ENCODE measurements at places on chromosomes 7 and 10.

DNA sequence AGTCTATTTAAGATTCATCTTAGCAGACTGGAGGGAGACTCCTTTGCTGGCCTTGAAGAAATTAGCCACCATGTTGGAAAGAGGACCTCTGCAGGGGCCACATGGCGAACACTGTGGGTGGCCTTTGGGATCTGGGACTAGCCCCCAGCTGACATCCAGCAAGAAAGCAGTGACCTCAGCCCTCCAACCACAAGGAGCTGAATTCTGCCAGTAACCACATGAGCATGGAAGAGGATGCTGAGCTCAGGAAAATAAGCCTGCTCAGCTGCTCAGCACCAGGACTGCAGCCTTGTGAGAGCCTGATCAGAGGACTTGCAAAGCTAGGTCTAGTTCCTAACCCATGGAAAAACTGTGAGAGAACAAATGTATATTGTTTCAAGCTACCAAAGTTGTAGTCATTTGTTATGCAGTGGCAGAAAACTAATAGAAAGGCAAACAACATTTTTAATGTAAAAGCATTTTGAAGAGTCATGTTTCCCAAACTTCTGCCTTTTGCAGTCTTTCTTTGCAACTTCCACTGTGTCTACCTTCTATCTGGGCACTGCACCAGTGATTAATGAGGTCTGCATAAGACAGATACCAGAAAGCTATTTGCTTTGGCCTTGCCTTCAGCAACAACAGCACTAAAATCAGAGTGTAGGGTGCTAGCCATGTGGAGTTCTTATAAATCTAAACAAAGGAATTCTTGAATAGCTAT, 183.7 kb downstream of the FGFR2 start:
- DNase-seq, result no peak

DNA sequence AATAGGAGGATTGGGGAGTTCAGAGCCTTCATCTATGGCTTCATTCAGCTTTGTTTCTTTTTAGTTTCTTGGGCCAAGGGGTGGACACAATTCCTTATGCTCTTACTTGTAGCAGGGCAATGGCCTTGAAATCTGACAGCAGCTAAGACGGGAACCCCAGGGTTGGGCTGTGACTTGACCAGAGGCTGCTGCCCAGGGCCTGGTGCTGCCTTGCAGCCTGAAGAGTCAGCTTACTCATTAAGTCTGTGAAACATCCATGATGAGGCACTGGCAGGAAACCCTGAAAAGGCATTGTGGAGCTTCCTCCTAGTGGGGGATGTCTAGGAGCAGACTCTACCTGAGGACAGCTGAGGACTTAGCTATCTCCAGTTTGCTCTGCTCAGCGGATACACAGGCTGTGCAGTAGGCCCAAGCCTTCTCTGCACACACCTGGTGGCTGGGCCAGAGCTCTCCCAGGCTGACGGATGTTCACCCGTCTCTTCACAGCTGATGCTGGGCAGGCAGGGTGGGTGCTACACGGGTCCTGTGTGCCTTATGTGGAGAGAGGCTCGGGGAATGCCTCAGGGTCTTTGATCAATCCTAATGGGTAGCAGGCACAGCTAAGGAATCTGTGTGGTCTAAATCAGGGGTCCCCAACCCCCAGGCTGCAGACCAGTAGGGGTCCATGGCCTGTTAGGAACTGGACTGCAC, 17.8 kb downstream of the CXCL12 start:
- DNase-seq, result no peak

DNA sequence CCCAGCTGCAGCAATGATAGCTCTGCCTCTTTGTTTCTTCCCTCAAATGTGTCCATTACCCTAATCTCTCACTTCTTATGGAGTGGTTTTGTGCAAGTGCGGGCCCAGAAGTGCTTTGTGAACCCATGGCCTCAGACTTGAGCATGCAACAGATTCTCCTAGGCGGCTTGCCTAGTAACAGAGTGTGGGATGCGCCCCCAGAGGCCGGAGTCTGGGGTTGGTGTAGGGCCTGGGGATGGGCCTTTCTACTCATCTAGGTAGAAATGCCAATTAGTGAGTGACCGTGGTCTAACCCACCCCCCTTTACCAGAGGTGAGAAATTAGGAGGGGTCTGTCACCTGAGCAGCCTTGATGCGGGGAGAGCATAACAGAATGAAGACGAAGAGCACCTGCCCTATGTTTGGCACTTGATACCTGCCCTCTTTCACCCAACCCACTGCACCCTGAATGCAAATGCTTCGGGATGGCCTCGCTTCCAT, 7.0 kb upstream of the IGFBP1 start:
- DNase-seq, result no peak

DNA sequence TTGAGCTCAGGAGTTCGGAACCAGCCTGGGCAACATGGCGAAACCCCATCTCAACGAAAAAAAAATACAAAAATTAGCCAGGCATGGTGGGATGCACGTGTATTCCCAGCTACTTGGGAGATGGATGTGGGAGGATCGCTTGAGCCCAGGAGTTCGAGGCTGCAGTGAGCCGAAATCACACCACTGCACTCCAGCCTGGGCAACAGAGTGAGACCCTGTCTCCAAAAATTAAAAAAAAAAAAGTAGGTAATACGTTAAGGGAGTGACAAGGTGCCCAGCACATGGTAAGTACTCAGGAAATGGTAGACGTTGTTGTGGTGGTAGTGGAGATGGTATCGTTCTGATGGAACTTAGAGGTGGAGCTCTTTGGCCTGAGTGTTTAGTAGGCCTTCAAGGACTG, 41.0 kb upstream of the XPNPEP1 start:
- no peak for DNase-seq

- DNase-seq, result peak; percentile 73
Measured at GRCh38 chr10:4083509-4084003, 298.5 kb upstream of the KLF6 start.

DNA sequence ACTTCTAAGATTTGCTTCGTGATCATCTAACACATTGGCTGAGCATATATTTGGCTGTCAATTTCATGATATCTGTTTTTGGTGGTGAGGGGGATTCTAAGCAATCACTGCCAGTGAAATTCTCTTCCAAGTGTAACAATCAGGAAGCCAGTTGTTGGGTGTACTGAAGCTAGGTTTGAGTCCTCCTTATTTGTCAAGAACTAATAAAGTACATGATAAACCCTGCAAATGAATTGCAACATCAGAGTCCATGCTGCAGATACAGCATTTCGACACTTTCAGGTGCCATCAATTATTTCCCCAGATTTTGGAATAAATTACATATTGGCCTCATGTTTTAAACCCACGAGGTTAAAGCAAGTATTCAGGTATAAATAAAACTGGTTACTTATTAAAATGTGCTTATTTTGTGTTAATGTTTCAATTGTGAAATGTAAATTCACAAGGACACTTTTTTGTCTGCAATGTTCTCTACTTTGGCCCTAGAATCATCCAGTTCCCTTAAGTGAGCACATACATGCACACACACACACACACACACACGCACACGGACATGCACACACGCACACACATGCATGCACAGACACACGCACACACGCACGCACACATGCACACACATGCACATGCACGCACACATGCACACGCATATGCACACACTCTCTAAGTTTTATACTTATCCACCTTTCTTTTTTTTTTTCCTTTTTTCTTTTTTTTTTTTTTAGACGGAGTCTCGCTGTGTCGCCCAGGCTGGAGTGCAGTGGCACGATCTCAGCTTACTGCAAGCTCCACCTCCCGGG, 510.2 kb upstream of the KLF6 start:
- no peak for DNase-seq

- DNase-seq, result no peak
Measured at GRCh38 chr7:155071121-155071651, 1.1 kb downstream of the HTR5A start.

DNA sequence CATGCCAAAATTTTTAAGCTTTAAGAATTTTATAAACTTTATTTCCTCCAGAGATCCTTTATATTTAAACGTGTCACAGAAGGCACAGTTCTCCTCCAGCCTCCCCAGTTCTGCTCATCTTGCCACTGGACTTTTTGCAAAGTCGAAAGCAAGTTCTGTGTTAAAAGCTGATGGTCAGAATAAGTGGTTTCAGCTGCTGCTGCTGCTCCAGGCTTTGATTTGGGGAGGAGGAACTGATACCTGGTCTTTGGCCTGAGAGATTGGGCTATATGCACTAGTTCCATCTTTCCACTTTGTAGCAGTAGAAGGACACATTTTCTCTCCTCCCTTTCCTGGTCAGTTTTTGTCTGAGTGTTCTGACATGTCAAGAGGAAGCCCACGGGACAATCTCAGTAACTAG, 435.9 kb upstream of the PHF14 start:
- DNase-seq, result no peak

DNA sequence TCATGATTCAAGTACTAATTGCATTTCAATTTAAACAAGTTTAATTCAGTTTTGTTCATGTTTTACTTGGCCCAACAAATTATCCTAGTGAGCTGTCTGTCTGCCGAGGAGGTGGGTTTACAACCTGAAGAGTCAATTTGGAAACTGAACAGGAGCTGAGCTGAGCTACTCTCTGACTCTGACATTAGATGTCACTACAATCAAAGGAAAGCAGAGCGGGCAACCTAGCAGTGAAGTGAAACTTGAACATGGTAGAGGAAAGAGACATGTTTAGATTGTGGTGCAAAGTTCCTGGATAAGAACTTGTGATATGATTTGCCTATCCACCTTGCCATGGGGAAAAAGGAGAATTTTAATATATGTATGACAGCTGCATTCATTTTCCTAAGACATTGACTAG, 9.6 kb upstream of the AGR3 start:
- peak; percentile 80 for DNase-seq

DNA sequence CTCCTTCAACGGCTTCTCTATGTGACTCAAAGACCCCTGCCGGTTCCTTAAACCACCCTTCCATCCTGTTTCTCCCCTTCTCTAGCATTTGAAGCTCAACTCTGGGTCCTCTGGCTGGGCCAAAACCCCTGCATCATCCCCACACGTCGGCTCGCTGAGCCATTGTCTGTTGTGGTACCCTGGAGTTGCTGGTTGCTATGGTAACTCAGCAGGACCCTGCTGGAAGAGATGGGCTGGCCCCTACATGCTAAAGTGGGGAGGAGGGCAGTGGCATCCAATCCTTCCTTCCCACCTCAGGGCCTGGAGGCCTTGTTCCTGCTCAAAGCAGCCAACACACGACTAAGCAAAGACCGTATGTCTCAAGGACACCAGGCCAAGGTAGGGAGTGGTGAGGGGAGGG, 452.5 kb downstream of the PLXNA4 start:
- no peak for DNase-seq

GRCh38 chr7:41059796-41060195, 643.1 kb downstream of the INHBA start:
- no peak for DNase-seq

DNA sequence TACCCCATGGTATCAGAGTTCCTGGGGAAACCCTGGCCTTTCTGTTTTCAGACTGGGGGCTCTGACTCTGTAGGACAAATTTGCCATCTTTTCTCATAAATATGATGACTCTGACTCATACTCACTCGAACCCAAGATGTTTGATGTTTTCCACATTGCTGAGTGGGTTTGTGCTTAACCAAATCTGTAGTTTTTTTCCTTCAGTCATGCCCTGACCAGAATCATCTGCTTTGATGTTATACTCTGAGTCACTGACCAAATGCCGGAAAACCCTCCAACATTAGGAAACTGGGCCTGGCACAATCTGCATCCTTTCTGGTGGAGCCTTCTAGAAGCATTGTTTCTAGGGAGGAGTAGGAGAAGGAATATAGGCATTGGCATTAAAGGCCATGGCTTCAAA, 118.7 kb downstream of the C10orf105 start:
- DNase-seq, result no peak

DNA sequence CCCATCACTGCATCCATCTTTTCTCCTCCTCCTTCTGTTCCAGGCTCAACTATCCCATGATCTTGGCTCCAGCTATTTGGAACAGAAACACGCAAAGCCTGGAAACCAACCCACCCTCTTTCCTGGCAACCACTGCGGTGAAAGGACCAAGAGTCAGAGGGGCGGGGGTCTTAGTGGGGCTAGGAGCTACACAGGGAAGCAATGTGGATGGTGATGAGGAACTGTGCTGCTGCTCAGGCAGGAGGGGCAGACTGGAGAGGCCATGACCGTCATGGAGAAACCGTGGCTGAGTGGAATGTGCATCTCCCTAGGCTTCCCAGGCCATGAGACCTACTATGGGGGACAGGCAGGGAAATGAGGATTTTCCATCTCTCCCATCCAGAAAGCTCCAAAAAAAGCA, 25.6 kb downstream of the PLAC9 start:
- DNase-seq, result no peak

DNA sequence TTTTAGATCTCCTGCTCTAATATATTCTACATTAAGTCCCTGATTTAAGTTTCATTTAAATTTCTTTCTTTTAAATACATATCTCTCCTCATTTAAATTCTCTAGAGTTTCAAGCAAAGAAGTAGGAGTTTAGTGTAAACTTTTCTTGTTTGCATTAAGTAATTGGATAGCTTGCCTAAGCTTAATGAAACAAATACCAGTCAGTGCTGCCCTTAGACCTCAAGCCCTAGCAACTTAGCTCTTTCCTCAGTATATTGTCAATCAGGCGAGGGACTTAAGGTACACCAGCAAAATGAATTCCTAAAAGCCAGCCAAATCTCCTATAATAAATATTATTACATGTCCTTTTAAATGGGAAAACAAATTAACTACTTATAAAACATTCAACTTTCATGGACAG, 101.5 kb downstream of the CHCHD3 start:
- no peak for DNase-seq

DNA sequence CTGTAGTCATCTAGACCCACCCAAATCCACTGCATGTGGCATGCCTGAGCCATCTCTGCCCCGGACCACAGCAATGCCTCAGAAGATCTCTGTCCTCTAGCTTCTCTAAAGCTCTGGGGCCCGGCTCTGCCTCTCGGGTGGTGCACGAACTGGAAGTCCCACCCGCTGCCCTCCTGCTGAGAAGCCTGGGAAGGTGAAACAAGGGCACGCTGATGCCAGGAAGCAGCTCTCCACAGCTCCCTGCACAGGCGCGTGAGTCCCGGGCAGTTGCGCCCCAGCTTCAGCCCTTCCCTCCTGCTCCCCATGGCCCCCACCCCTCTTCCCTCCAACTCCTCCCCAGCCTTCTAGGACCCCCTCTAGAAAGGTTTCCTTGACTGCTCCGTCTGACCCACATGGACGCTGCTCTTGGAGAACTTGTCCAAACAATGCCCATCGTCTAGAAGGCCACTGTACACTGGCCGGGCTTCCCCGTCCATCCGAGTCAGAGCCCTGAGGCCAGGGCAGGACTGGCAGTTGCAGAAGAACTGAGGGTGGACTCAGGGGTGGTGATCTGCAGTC, 12.8 kb downstream of the KCNH2 start:
- DNase-seq, result no peak

- no peak for DNase-seq
Measured at GRCh38 chr10:1190791-1191490, 134.8 kb downstream of the WDR37 start.

GRCh38 chr7:12635830-12636229, 51.6 kb upstream of the ARL4A start:
- peak; percentile 20 for DNase-seq

All from A673 (cell line).